Stimulated activated CD8-positive, alpha-beta memory T cell treated with anti-CD3 and anti-CD28 coated beads, Interleukin-4, amount 100 ng/mL, for 24 hours (primary cell): ENCODE measurements at places on chromosomes 11 and 22.

GRCh38 chr11:2687782-2688191 lies 12.0 kb downstream of the KCNQ1OT1 start:
- DNase-seq = no peak

DNA sequence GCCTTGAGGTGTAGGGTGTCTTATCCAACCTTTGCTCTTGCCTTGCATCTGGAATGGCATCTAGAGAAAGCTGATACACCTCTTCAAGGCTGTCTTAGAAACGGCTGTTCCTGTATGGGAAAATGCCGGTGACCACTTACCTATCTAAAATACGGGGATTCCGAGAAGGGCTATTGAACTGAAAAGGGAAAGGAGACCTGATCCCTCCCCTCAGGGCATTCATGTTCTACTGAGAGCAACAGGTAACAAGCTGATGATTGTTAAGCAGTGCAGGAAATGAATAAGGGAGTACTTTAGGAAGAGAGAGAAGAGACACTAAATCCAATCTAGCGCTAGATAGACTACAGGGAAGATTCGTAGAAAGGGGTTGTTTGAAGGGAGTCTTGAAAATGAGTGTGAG lies 1388.1 kb downstream of the FAM181B start:
- DNase-seq = no peak

GRCh38 chr11:118658429-118659313 lies 20.8 kb downstream of the TREH start:
- no peak for DNase-seq

GRCh38 chr11:133930053-133930766 lies 26.6 kb downstream of the IGSF9B start:
- DNase-seq = no peak

GRCh38 chr11:125244166-125244565 lies 79.6 kb downstream of the PKNOX2 start:
- no peak for DNase-seq

GRCh38 chr22:48093981-48094380 lies 1331.5 kb downstream of the TBC1D22A start:
- DNase-seq = no peak

- no peak for DNase-seq
Measured at GRCh38 chr22:22099194-22099486, 116.6 kb upstream of the TOP3B start.

DNA sequence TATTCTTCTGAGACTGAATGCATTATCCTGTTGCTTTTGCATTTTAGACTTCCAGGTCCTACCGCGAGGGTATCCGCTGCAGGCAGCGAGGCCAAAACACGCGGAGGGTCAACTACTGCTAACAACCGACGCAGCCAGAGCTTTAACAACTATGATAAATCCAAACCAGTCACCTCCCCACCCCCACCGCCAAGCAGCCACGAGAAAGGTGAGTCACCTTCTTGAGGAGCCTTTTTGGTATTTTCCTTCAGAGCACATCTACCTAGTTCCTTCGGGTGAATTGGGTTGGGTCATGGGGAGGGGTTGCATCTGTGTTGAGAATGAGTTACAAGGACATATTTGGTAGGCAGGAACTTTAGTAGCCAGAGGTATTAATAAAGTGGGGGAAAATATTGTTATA lies 179.8 kb downstream of the NAV2 start:
- DNase-seq = no peak

GRCh38 chr22:35589071-35589755 lies 27.9 kb downstream of the MB start:
- no peak for DNase-seq

DNA sequence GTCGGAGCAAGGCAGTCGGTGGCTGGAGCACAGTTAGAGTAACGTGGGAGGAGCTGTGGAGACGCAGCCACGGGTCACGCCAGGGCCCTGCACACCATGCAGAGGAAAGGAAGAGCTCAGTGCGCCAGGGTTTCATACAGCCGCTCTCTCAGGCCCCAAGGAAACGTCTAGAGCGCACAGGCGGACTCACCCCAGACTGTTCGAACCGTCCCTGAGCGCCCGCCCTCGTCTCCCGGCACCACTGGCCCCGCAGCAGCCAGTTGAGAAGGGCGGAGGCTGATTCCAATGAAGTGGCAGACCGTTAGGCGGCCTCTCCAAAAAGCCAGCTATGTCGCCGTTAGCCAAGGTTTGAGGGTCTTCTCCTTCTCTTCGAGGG lies 483 bp upstream of the HYLS1 start:
- no peak for DNase-seq

GRCh38 chr11:122516686-122517085 lies 138.8 kb upstream of the UBASH3B start:
- DNase-seq = no peak

- no peak for DNase-seq
Measured at GRCh38 chr11:84497981-84498411, 1129.1 kb downstream of the DLG2 start.

- DNase-seq = no peak
Measured at GRCh38 chr11:87529486-87529885, 491.8 kb downstream of the TMEM135 start.

GRCh38 chr11:69044111-69045013 lies 4.4 kb upstream of the TPCN2 start:
- no peak for DNase-seq

DNA sequence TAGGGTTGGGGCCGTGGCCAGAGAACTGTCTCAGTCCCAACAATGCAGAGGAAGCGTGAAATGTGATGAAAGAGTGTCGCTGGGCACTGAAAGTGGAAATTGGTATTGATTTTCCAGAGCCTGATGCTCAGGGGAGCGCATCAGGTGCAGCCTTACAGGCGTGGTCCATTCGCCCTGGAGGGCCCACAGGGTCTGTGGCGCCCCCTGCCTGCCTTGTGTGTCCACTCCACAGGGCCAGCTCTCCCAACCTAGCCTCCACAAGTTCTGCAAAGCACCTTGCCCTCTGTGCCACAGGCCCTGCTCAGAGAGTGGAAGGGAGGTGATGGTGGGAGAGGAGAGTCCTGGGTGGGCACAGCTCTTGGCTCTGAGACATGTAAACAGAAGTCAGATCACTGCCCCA lies 54.9 kb upstream of the LMO1 start:
- DNase-seq = no peak

- DNase-seq = no peak
Measured at GRCh38 chr11:36164506-36165250, 124.5 kb downstream of the COMMD9 start.

GRCh38 chr22:20128902-20129746 lies 2.5 kb upstream of the ZDHHC8 start:
- DNase-seq = no peak

GRCh38 chr22:38023045-38023444 lies 34.2 kb upstream of the PICK1 start:
- DNase-seq = no peak

GRCh38 chr11:93952082-93952780 lies 68.9 kb upstream of the HEPHL1 start:
- DNase-seq = no peak
